Activated T-cell treated with anti-CD3 and anti-CD28 coated beads, Interleukin-2, amount 50 U/mL, for 24 hours (primary cell): ENCODE measurements at places on chromosomes 3 and 15.

DNA sequence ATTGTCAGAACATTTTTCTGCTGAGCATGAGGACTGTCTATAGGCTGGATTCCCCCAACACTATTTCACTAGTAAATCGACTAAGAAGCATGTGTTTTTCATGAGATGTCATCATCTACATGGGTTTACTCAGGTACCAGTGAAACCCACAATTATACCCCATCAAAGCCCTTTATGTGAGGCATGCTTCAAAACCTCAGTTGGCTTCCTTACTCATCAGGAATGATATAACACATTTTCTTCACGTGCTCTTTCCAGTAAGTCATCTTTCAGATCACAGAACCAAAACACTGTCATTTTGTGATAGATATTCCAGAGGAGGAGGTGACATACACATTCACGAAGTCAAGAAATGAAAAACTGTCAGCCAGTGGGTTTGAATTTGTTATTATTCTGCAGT, 116.5 kb downstream of the ANO10 start:
- H3K27ac ChIP-seq: peak overlapping the region; percentile 85
- no peak for DNase-seq
- no peaks in the 10 kb centered on the region for H3K27me3 ChIP-seq
- H3K4me3 ChIP-seq: no peak overlapping the region
- peaks cover 58% of the 10 kb centered on the region for H3K4me1 ChIP-seq
- no peaks in the 10 kb centered on the region for H3K36me3 ChIP-seq

DNA sequence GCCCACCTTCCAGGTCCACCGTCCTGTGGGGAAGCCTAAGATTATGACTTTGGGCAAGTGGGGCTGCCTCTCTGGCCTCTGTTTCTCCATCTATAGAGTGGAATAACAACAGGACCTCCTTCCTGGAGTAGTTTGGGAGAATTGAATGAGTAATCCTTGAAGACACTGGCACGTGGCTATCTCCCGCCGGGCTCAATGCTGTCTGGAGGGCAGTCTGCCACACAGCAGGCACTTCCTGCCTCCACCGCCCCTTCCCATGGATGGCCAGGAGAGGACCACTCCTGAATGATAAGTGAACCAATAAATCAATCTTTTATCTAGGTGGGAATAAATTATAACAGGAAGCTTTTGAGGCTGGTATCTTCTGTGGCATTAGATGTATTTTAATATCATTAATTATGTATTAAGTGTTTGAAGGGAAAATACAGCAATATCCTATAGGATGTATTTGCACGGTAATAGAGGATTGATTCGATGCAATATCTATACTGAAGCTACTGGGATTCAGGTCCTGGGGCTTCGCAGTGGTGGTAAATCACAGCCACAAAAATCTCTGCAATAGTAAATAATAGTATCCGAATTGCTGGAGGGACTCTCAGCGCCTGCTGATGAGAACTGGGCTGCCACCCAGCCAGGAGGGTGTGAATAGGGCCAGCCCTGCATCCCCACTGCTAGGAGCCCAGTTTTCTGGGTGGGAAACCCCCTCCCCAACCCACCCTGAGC, 15.9 kb downstream of the MEGF11 start:
- no peaks in the 10 kb centered on the region for H3K36me3 ChIP-seq
- no peaks in the 10 kb centered on the region for H3K4me1 ChIP-seq
- peaks cover 11% of the 10 kb centered on the region for H3K27me3 ChIP-seq
- no peak overlapping the region for H3K4me3 ChIP-seq
- H3K27ac ChIP-seq: no peak overlapping the region
- no peak for DNase-seq

GRCh38 chr3:135197246-135197645, 402.2 kb downstream of the EPHB1 start:
- no peak overlapping the region for H3K4me3 ChIP-seq
- no peak overlapping the region for H3K27ac ChIP-seq
- H3K4me1 ChIP-seq: no peaks in the 10 kb centered on the region

DNA sequence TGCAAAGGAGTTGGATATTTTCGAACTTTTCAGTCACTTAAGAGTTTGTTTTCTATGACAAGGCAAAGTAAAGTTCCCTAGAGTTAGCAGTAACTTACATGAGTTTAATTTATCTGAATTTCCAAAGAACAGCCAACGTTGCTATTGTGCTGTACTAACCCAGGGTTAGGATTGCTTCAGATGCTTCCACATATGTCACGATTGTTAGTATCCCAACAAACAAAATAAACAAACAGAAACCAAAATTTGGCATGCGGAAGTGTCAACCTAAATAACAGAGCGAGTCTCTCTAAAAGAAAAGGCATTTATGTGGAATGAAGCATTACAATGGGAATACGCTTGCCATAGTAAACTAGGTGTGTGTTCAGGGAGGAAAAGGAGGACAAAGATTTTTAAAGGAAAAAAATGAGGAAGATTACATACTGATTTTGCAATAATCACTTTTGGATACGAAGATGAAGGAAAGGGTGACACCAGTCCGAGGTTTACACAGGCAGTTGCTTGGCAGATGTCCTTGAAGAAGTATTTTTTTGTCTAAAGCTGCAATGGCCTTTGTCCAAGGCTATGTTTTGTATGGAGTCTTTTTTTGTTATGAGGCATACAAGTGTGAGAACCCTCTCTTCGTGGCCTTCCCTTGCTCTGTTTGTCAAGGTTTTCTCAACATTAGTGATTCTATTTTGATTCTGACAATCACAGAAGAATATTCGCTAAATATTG, 267.9 kb downstream of the GABRG3 start:
- no peaks in the 10 kb centered on the region for H3K36me3 ChIP-seq
- no peaks in the 10 kb centered on the region for H3K4me1 ChIP-seq
- no peaks in the 10 kb centered on the region for H3K27me3 ChIP-seq
- no peak for DNase-seq
- no peak overlapping the region for H3K27ac ChIP-seq
- no peak overlapping the region for H3K4me3 ChIP-seq

- DNase-seq: peak; percentile 80
- H3K27me3 ChIP-seq: peaks cover 31% of the 10 kb centered on the region
- H3K36me3 ChIP-seq: no peaks in the 10 kb centered on the region
- H3K27ac ChIP-seq: peak within 1 kb of the TSS; percentile 80
- H3K4me1 ChIP-seq: peaks cover 20% of the 10 kb centered on the region
- H3K4me3 ChIP-seq: peak within 1 kb of the TSS; percentile 82
Observed at GRCh38 chr15:66702035-66702786, at the start of gene SMAD6. TSS of gene SMAD6 (plus strand) at chr15:66702236. CDS start at chr15:66703259, 1,023 bp downstream.

DNA sequence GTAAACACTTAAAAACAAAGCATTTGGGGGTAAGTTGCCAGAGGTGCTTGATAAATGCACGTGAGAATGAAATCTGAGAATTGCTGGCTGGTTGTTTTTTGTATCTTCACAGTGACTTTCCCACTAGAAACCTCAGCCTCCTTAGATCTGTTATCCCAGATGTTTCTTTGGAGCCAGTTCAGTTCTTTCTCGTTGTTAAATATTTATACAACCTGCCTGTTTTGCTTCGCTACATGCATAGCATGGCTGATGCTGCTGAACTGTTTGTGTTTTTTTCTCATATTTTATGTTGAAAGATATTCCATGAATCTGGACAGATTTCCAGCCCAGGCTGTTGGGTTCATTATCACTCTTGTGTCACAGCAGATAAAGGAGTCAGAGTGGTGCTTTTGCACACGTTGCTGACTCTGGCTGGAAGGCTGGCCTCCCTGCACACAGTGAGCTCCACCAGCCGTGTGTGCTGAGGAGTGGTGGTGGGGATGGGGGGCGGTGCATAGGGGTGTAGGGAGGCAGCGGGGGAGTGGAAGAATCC, 80.2 kb downstream of the ARNT2 start:
- H3K4me3 ChIP-seq: no peak overlapping the region
- H3K4me1 ChIP-seq: peaks cover 2% of the 10 kb centered on the region
- H3K36me3 ChIP-seq: no peaks in the 10 kb centered on the region
- H3K27ac ChIP-seq: no peak overlapping the region

- H3K27ac ChIP-seq: no peak overlapping the region
- no peaks in the 10 kb centered on the region for H3K36me3 ChIP-seq
- H3K4me1 ChIP-seq: no peaks in the 10 kb centered on the region
- H3K27me3 ChIP-seq: peaks cover 39% of the 10 kb centered on the region
Observed at GRCh38 chr3:73571238-73571794, 53.4 kb downstream of the PDZRN3 start.

DNA sequence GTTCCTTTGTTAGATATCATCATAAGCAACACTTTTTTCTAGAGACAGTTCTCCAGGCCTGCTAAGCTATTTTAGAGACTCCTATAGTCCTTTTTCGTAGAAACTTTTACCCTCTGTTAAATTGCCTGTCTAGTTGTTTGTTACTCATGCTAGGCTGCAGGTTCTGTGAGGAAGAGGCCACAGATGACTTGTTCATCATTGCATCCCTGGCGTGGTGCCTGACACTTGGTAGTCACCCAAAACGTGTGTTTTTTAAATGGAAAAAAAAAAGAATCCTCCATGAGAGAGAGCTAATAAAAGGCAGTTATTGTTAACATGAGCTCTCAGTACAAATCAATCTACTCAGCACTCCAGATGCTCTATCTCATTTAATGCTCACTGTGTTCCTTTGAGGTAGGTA, 35.1 kb downstream of the CCDC54 start:
- H3K27me3 ChIP-seq: no peaks in the 10 kb centered on the region
- H3K4me3 ChIP-seq: no peak overlapping the region
- H3K36me3 ChIP-seq: no peaks in the 10 kb centered on the region
- H3K4me1 ChIP-seq: peaks cover 9% of the 10 kb centered on the region
- no peak for DNase-seq

DNA sequence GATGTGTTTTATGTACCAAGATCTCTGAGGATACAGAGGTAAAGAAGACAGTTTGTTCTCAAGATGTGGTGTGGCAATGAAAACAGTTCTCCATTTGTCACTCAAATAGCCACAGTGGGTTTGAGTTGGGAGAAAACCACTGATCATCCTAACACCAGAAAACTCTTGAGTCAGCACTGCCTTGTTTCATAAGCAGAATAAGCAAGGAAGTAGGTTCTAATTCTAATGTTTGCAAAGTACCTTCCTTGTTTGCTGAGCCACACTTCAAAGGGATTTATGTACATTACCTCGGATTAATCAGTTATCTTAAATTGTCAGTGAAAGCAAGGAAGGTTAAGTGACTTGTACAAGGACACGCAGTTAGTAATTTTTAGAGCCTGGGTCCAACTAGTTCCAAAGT, 107.8 kb upstream of the BOC start:
- no peak overlapping the region for H3K4me3 ChIP-seq
- no peak for DNase-seq
- no peaks in the 10 kb centered on the region for H3K36me3 ChIP-seq
- no peaks in the 10 kb centered on the region for H3K27me3 ChIP-seq
- H3K4me1 ChIP-seq: peaks cover 1% of the 10 kb centered on the region
- no peak overlapping the region for H3K27ac ChIP-seq

- no peak overlapping the region for H3K4me3 ChIP-seq
- no peak for DNase-seq
- peaks cover 13% of the 10 kb centered on the region for H3K4me1 ChIP-seq
Observed at GRCh38 chr3:8506571-8507061, 5.0 kb downstream of the LMCD1 start.

DNA sequence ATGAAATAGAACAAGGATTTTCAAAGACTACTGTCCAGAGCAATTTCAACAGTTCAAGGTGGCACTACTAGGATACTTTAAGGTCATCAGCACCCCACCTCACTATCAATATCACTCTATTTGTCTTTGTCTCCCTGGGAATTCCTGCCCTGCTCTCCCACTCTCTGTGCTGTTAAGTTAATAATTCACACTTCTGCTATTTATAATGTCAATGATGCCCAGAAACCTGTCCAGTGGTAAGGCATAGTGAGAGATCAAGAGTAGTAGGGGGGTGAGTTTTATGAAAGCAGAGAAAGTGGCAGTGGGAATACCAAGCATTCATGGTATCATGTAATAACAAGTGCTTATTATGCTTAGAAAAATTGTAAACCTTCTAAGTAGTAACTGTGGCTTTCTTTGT, 7.3 kb downstream of the TMCO5A start:
- no peaks in the 10 kb centered on the region for H3K4me1 ChIP-seq
- DNase-seq: no peak
- H3K4me3 ChIP-seq: no peak overlapping the region
- no peaks in the 10 kb centered on the region for H3K36me3 ChIP-seq

- H3K4me1 ChIP-seq: peaks cover 75% of the 10 kb centered on the region
- DNase-seq: no peak
- no peaks in the 10 kb centered on the region for H3K27me3 ChIP-seq
- H3K36me3 ChIP-seq: peaks cover 47% of the 10 kb centered on the region
- peak overlapping the region; percentile 53 for H3K4me3 ChIP-seq
- H3K27ac ChIP-seq: peak overlapping the region; percentile 88
Observed at GRCh38 chr3:71149959-71150954, 433.3 kb downstream of the FOXP1 start.

GRCh38 chr3:41092844-41093243, 106.5 kb upstream of the CTNNB1 start:
- no peaks in the 10 kb centered on the region for H3K27me3 ChIP-seq
- H3K27ac ChIP-seq: no peak overlapping the region
- no peak for DNase-seq
- H3K36me3 ChIP-seq: no peaks in the 10 kb centered on the region
- no peak overlapping the region for H3K4me3 ChIP-seq

DNA sequence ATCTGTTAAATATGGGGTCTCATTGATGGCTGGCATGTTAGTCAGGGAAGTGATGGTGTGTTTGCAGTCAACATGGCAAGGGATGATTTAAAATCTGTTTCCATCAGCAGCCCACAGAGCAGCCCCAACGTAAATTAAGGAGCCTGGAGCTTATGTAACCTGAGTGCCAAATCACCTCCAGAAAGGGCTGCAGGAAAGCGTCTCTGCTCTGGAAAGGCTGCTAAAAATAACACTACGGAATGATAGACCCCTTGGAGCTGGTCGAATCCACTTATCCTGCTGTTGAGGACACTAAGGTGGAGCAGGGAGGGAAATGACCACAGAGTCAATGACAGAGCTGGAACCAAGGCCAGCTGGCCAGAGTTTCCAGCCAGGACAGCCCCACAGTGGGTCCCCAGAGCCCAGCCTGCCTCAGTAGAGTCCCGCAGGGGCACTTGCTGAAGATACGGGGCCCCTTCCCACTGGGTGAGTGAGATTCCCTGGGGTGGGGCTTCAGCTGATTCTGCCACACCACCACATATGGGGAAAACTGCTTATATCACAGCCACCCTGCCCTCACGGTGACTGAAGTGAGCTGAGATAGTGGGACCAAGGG, 63.5 kb downstream of the EPHB1 start:
- no peaks in the 10 kb centered on the region for H3K4me1 ChIP-seq
- no peak for DNase-seq
- no peaks in the 10 kb centered on the region for H3K36me3 ChIP-seq
- H3K27me3 ChIP-seq: no peaks in the 10 kb centered on the region
- no peak overlapping the region for H3K27ac ChIP-seq
- H3K4me3 ChIP-seq: no peak overlapping the region

DNA sequence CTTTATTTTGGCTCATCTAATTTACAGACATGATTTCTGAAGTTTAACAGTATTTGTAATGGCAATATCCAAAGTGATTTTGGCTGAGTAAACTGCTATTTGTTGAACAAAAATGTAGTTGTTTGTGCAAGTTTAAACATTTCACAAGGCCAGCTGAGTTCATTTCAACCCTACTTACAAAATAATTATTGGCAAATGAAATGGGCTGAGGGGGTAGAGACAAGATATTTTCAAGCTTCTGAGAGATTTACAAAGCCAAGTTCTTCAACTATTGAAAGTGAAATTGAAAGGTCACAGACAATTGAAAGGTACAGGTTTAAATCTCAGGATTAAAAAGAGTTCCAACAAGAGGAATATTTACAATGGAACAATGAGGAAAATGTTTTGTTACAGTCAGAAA, 77.1 kb downstream of the DUT start:
- peaks cover 4% of the 10 kb centered on the region for H3K27me3 ChIP-seq
- H3K36me3 ChIP-seq: no peaks in the 10 kb centered on the region
- H3K4me1 ChIP-seq: no peaks in the 10 kb centered on the region
- DNase-seq: no peak
- no peak overlapping the region for H3K4me3 ChIP-seq
- no peak overlapping the region for H3K27ac ChIP-seq

- no peak overlapping the region for H3K27ac ChIP-seq
- no peaks in the 10 kb centered on the region for H3K27me3 ChIP-seq
- no peak for DNase-seq
- no peaks in the 10 kb centered on the region for H3K36me3 ChIP-seq
- H3K4me3 ChIP-seq: no peak overlapping the region
- H3K4me1 ChIP-seq: no peaks in the 10 kb centered on the region
Observed at GRCh38 chr3:8784676-8785435, 15.4 kb upstream of the OXTR start.
